Fibroblast of skin of back (primary cell): ENCODE measurements at places on chromosomes 2 and 18.
A peak's percentile ranks its signal among the peaks of the same experiment; 100 is the strongest.

- DNase-seq: no peak
Measured at GRCh38 chr2:191907091-191907490, 60.2 kb upstream of the CAVIN2 start.

- no peak for DNase-seq
Measured at GRCh38 chr2:66252109-66252508, 182.8 kb upstream of the MEIS1 start.

- DNase-seq: no peak
Measured at GRCh38 chr2:240947607-240948006, 41.5 kb downstream of the CROCC2 start.

GRCh38 chr2:135246711-135247270, 194.7 kb downstream of the RAB3GAP1 start:
- no peak for DNase-seq

DNA sequence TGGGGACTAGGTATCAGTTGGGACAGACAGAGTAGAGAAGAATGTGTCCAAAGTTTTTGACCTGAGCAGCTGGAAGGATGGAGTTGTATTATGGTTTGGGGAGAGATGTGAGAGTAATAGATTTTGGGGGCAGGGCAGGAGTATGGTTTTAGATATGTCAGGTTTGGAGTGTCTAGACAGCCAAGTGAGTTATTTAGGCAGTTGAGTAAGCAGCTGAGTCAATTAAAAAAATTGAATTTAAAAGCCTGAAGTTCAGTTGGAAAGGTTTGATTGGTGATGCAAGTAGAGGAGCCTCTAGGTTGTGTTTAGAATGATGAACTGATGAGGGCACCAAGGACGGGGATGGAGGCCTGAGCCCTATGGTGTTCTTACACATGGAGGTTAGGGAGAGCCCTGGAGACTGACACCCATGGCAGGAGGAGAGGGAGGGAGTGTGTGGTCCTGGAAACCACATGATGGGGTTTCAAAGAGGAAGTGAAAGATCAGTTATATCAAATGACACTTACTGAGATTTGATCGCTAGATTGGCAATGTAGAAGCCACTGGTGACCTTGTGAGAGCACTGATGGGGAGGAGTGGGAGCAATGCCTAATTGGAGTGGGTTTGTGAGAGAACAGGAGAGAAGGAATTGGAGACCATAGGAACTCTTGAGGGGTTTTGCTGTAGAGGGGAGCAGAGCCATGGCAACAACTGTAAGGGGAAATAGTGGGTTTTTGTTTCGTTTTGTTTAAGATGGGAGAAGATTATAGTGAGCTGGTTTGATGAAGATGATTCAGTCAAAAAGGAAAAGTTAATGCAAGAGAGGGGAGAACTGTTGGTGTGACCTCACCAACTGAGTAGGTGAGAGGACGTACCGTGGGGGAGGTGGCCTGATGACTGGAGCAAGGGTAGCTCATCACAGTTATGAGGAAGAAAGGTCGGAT, 10.3 kb downstream of the ITGA6 start:
- DNase-seq: no peak

DNA sequence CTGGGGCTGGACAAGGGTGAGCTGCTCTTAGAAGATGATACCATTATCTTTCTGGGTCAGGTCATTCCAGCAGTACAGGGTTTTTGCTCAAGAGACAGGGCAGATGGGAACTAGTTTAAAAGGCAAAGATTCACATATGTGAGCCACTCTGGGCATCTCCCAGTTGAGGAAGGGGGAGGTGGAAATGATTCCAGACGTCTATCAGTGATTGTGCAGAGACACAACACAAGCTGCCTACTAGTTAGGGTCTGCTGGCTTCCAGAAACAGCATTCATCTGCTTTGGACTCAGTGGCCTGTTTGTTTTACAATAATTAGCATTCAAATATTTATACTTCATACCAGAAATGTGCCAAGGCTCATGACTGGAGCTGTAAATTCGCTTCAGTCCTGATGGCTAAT, 32.3 kb downstream of the ST6GAL2 start:
- DNase-seq: no peak

GRCh38 chr2:203808046-203808750, 59.4 kb upstream of the CTLA4 start:
- DNase-seq: peak; percentile 98

- DNase-seq: no peak
Measured at GRCh38 chr2:188181067-188181838, 110.4 kb upstream of the GULP1 start.

DNA sequence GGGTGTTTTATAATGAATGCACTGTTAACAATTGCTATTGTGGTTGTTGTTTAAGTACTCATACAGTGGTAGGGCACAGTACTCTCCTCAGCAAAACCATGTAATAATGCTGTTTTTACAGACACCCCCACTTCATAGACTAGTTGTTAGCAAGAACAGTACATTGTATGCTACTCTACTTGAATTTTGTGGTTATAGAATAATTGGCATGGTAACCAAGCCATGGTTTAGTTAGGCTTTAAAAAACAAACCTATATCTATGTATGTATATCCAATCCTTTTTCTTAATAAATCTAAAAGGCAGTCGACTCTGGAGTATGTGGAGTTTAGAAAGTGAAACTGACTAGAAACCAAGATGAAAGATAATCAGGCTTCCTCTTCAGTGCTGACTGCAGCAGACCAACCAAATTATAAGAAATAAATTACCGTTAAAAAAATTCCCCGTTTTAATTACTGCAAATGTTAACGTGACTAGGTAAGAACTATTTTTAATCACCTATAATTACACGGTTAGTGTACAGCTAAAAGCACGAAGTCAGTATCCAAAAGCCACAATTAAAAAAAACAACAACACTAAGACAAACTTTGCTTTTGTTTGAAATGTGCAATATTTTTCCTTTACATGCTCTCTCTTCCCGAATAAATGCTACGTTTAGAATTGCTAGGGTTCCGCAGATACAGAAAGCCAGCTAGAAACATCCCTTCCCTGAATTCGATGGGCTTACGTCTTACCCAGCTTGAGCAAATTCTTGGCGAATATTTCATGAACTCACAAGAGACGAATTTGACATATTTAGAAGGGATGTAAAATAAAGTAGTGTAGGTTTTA, 113.3 kb upstream of the SERTAD2 start:
- peak; percentile 31 for DNase-seq

- DNase-seq: no peak
Measured at GRCh38 chr2:27133195-27133875, 1.1 kb downstream of the PREB start.

DNA sequence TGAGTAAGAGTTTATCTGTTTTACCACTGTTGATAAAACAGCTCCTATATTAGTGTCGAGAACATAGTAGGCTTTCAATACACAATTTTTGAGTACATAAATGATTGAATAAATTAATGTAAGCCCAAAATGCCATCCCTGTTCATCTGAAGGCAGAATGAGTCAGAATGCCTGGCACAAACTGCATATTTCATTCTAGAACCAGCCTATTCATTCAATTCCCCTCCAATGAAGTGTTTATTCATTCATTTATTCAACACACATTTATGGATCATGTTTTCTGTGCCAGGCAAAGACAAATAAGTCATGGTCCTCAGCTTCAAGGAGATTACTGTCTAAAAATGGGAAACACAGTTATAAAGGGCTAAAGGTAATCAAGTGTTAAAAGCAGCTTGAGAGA, 22.8 kb upstream of the LCLAT1 start:
- no peak for DNase-seq

GRCh38 chr2:147382322-147382948, 462.4 kb upstream of the ACVR2A start:
- no peak for DNase-seq

DNA sequence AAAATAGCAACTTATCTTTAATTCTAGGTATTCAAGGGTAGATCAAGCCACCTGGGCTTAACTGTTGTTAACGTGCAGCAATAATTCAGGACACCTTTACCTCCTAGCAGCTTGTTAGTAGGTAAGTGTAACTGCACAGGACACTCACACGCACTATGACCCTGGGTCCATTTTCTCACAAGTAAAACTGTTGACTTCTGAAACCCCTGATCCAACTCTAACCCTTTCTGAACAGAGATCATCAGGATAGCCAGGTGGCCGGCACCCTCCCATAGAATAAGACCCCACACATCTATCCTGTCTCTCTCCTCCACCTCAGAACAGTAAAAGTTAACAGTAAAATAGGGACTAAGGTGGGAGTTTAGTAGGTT, 610 bp downstream of the SPC25 start:
- DNase-seq: no peak

GRCh38 chr2:11072550-11072949, 82.7 kb upstream of the SLC66A3 start:
- DNase-seq: no peak

- DNase-seq: peak; percentile 71
Measured at GRCh38 chr2:186590759-186591505, 1.1 kb downstream of the ITGAV start.

- no peak for DNase-seq
Measured at GRCh38 chr2:65536596-65536995, 104.2 kb upstream of the SPRED2 start.

GRCh38 chr2:232341739-232342126, 36.8 kb upstream of the ALPP start:
- no peak for DNase-seq

GRCh38 chr2:44753552-44754285, 187.8 kb upstream of the SIX3 start:
- DNase-seq: no peak

DNA sequence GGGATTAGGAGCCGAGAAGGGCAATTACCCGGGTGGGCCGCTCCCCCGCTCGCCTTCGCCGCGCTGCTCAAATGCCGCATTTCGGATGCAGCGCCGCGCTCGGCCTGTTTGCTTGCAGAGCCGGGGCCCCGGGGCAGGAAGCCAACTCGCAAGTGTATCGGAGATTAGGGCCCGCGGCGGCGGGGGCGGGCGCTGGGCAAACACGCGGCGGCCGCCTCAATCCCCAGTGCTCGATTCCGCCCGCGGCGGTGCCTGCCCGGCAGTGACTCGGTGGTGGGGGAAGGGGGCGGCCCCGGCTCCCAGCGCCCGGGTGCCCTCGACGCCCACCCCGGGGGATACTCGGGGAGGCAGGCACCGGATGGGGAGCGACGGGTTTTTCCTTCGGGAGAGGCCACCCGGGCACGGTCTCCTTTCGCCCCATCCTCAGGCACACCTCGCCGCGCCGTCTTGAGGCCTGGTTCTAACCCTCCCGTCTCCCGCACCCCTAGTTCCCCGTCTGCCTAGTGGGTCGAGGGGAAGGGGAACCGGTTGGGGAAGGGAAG, 26.6 kb upstream of the NOTO start:
- peak; percentile 53 for DNase-seq

- no peak for DNase-seq
Measured at GRCh38 chr2:200496696-200497095, 13.2 kb downstream of the KCTD18 start.

DNA sequence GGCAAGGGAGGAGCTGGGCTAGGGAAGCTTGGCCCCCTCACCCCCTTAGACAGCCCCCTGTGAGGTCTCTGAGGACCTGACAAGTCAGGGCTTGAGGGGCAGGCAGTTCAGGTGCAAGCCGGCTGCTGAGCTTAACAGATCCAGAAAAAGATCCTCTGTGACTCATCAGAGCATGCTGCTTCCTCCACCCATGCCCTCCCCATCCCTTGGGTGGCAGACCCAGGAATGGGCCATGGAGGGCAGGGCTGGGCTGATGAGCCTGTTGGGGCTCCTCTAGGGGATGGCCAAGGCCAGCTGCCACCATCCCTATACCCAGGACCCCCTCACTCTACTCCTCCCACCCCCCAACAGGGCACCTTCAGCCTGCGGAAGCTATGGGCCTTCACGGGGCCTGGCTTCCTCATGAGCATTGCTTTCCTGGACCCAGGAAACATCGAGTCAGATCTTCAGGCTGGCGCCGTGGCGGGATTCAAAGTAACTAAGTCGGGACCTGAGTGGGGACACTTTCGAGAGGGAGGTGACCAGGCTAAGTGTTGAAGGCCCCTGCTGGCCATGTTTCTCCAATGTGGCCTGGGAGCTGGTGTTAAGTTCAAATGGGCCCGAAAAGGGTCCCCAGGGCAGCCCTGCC, 1.9 kb downstream of the SLC11A1 start:
- DNase-seq: no peak

DNA sequence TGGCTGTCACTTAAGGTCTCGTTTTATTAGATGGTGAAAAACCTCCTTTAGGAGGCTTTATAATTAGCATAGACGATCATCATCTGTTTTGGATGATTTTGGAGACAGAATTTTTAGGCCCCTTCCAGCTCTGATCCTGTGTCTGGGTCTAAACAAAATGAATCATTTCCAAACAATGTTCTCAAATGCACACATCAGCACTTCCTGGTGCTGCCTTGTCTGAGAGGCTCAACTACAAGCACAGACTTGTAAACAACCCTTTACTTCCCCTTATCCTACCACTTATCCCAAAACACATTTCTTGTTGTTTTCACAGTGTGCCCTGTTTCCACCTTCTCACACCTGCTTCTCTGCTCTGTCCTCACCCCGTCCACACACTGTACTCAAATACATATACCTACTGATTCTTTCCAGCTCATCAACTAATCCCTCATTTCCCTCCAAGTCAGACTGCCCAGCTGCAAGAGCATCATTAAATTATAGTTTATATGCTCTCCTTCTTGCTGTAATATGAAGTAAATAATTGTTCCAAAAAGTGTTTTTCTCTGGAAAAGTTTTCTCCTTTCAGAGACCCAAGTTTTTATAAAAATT, 71.2 kb upstream of the COL3A1 start:
- peak; percentile 45 for DNase-seq

DNA sequence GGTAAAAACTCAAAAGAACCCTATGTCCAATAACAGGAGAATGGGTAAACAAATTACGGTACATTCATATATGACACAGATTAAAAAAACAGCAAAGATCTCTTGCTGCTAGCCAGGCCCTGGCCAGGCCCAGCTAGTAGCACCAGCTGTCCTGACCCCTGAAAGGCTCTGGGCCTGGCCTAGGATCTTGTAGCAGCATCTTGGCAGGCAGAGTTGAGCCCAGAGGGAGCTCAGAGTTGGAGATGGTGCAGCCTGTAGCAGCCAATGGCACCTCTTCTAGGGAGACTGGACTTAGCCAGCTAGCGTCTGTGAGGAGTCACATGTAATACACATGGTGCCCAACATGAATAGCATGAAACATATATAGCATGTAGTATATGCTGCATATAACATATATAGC, 69.1 kb downstream of the HS6ST1 start:
- DNase-seq: no peak

DNA sequence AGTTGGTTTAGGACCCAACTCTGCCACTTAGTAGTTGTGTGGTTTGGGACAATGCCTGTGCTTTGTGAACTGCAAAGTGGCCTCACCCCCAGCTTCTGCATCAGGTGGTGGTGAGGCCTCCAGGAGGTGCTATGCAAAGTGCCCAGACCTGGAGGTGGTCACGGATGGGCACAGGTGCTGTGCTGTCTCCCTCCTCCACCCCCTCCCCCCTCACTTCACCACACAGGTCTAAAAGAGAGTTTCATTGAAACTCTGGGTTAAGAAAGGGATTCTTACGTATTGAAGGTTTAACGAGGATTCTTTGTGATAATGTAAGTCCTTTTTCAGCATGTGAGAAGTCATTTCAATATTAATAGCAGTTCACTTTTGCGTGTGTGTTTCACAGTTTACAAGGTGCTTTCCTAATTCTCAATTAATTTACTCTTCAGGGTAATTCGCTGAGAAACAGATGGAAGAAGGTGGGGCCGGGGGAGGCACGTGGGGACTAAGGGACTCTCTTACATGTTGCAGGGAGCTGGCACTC, 369.9 kb downstream of the LPIN1 start:
- no peak for DNase-seq
